ENCODE measurements at places on chromosomes 12 and 14.

GRCh38 chr12:109637348-109637747, 63.8 kb downstream of the MVK start:
- no peak for DNase-seq

- DNase-seq = no peak
Observed at GRCh38 chr12:90628213-90628612, 326.8 kb downstream of the CCER1 start.

DNA sequence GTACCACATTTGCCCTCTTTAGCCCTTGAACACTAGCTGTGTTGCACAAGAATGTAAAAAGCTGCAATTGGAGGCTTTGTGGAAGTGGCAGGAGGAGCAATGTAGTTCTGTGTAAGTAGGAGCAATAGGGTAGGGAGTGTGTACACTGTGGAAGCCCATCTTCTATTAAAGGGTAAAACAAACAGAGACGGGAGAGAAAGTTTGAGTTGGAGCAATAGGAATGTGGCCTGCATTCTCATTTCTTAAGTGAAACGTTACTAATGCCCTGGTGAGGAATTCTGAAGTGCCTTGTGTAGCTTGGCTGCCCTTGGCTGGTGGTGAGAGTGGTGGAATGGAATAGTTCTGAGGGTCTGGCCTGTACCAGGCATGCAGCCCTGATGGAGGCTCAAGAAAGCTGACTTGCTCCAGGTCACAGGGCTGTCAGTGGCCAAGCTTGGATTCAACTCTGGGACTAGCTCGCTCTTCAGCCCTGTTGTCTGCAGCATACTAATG, 38.8 kb upstream of the ATP23 start:
- DNase-seq = no peak

GRCh38 chr14:90177539-90178189, 78.7 kb upstream of the PSMC1 start:
- no peak for DNase-seq

GRCh38 chr14:92414690-92415445, 91.9 kb downstream of the SLC24A4 start:
- DNase-seq = no peak

DNA sequence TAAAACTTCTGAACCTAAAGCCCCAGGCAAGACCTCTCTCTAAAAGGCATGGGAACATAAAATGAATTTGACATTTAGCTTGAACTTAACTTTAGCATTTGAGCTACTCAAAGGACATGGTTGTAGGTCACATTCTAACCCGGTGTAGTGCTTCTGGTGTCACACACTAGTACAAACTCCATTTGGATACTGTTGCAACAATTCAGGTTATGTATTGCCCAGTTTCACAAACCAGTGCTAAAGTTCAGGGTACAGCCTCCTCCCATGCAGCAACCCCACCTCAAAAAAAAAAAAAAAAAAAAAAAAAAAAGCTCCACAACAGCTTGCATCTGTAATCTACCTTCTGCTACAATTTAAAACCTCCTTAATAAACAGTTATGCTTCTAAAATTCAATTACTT, 7.8 kb downstream of the PPTC7 start:
- DNase-seq = no peak

- DNase-seq = no peak
Observed at GRCh38 chr12:56998316-56998715, 8.0 kb downstream of the ZBTB39 start.

DNA sequence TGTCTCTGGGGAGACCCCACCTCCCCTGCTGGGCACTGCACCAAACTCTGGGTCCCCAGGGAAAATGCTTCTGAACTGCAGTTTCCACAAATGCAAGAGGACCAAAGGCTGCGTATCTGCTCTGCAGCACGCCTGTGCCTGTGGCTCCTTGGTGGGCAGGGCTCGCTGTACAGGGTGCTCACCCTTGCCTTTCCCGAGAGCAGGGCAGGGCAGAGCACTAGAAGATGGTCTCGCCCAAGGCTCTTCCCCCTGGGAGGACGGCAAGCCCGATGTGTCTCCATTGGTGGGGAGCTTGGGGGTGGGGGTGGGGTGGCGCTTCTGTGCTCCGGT, 175.3 kb upstream of the RTL1 start:
- no peak for DNase-seq

- DNase-seq = no peak
Observed at GRCh38 chr12:48972213-48972951, 847 bp upstream of the WNT10B start.

- DNase-seq = no peak
Observed at GRCh38 chr12:23949348-23950209, at the start of gene SOX5. Gene SOX5, minus strand, starts transcription at chr12:23949670. Its CDS starts 69 bp downstream, at chr12:23949601.

DNA sequence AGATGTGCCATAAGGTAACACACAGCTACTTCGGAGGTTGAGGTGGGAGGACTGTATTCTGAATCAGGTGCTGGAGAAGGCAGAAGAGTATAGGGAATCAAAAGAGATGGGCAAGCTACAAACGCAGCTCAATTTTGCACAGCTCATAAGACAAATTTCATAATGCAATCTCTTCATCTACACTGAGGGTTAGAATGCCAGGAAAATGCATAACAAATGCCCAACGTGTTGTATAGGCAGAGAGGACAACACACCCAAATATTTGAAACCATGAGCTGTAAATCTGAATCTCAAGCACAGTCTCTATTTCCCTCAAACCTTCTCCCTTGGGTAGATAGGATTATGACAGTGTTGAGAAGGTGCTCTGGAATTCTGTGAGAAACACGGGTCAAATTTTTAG, 263.1 kb upstream of the FOXN3 start:
- no peak for DNase-seq

- no peak for DNase-seq
Observed at GRCh38 chr14:89469210-89470198, 52.5 kb upstream of the FOXN3 start.

GRCh38 chr14:64706593-64707193, 2.5 kb downstream of the PLEKHG3 start:
- DNase-seq = no peak

GRCh38 chr12:88181881-88182280, 39.8 kb downstream of the TMTC3 start:
- DNase-seq = no peak

DNA sequence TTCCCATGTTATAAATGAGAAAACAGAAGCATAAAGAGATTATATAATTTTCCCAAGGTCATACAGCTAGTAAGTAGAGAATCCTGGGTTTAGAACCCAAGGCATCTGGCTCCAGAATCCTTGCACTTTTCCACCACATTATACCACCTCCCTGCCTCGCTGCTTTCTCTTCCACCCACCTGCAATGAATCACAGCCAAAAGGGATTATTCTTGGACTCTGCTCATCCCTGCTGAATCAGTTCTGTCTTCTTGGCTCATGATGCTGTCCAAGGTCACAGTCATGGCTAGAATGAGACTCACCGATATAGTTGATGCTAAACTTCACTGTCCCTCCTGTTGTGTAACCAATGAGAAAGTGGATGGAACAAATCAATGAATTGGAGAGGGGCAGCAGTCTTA, 356.6 kb downstream of the FUT8 start:
- no peak for DNase-seq

DNA sequence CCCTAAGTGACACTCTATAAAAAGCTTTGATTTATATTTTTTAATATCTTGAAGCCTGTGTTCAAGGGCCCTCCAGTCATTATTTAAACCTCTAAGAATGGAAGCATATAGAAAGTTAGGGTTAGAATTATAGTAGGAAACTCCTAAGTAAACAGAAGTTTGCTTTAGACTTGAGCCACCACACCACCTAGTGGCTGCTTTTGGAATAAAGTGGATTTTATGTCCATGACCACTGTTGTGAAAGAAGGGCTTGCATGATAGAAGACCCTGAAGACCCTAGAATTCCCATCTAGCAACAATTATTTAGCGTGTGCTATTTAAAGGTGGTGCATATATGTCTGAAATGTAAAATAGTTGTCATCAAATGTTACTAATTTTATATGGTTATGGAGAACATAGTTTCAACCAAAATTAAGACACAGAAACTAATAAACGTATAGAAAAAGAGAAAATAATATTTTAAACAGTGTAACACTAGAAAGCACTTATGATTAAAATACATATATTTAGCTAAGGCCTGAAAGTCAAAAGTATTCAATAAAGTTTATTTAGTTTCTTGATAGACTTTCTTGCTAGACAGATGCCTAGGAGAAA, 21.3 kb downstream of the LRRIQ1 start:
- DNase-seq = no peak

DNA sequence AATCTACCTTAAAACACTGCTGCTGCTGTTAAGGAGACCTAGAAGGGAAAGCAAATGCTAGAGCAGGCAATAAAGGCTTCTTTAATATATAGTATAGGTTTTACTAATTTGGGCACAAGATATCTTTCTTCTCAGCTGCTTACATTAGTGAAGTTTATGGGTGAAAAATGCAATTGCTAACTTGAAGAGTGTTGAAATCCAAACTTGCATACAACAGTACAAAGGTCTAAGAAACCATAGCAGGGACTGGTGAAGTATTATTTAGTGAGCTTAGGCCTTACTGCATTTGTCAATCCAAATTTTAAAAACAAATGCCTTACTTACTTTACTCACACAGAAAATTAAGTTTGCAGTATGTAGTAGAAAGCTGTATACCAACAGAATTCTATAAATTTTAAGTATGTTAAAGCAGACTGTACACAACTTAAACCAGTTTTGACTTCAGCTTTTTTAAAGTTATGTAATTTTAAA, 1.4 kb upstream of the AP4S1 start:
- DNase-seq = no peak

DNA sequence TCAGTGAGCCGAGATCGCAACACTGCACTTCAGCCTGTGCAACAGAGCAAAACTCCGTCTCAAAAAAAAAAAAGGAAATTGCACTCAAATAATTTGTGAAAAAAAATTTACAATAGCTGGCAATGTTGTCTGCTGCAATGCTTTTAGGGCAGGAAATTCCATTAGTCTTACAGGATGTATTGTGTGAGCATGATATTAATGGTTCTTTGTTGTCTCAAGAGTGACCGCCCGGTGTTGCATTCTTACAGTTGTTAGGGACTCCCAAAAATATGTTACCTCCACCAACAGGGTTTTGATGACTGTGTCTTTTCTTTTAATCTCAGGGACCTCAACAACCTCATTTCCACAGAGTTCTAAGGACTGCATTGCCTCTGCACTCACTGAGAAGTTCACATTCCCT, 44.8 kb downstream of the PZP start:
- DNase-seq = no peak

DNA sequence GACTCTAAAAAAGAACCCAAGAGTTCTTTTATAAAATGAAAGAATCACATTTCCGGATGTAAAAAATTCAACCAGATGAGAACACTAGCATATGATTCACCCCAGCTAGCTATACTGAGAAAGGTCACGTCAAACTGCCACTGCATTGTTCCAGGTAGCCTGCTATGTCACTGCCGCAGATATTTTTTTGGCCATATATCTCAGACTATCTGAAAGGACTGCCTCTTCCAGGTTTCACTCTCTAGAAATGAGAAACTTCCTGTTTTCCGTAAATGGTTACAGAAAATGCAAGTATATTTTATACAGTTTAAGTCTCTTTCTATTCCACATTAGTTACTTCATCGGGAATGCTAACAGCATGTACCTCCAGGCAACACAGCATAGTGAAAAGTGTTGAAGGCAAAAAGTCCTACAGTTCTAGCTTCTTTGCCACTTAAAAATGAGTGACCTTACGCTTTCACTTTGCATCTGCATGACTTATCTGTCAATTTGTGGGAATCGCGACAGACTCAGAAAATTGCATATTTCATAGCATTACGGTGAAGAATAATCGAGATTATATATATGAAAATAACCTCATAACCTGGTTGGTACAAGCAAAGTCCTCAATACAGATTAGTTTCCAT, 105.2 kb downstream of the MED13L start:
- peak; percentile 16 for DNase-seq

DNA sequence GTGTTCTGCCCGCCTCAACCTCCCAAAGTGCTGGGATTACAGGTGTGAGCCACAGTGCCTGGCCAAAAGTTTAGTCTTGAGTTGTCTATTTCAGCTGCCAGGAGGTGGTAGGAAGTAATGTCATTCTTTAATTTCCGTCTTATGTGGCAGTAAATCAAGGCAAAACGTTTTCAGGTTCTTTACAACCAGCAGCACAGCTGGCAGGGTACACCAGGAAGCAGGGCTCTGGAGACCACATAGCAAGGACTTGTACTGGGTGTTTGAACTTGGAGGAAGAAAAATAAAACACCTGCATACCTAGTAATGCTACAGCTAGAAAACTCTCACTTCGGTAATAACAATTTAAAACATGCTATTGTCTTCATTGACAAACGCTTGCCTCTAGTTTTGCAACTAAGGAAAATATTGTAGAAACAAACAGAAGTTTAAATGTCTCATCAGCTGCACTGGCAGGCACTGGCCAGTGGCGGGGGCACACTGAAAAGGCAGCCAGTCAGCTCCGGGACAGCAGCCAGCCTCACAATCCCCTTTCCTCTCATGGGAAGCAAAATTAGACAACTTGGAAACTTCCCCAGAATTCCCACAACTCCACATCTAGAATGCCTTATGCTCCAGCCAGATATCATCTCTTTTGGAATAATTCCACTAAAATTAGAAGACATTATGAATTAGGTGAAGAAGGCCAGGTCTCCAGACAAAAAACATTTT, 72.2 kb downstream of the CLIP1 start:
- DNase-seq = no peak

All from CD4-positive, alpha-beta T cell treated with Interleukin-6 at 100 ng/mL for 8 hours (primary cell).